ENCODE measurements at places on chromosomes 1 and 21.
A peak's percentile ranks its signal among the peaks of the same experiment; 100 is the strongest.

DNA sequence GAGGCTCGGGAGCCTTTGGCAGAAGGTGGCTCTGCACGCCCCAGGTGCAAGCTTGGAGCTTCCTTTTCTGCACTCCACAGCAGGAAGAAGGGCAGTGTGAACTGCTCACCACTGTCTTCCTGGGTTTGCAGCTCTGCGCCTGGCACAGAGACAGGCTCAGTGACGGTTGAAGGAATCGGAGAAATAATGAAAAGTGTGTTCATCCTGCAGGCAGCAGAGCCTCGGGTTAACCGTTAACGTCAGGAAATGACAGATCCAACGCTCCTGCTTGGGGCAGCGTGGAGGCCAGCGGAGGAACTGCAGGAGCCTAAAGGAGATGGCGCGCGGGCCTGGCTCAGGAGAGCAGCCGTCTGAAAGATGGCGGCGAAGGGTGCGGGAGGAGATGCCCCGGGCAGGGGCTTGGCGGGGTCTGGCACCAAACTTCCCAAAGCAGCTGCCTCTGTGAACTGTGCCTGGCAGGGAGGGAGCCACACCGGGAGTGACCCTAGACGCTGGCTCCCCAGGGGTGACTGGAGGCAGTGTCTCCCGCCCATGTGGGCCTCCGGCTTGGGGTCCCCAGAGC is 10.9 kb upstream of the SAMD11 start:
- DNase-seq, result peak; percentile 19

GRCh38 chr1:245971711-245972085 is 535.4 kb downstream of the SMYD3 start:
- no peak for DNase-seq

DNA sequence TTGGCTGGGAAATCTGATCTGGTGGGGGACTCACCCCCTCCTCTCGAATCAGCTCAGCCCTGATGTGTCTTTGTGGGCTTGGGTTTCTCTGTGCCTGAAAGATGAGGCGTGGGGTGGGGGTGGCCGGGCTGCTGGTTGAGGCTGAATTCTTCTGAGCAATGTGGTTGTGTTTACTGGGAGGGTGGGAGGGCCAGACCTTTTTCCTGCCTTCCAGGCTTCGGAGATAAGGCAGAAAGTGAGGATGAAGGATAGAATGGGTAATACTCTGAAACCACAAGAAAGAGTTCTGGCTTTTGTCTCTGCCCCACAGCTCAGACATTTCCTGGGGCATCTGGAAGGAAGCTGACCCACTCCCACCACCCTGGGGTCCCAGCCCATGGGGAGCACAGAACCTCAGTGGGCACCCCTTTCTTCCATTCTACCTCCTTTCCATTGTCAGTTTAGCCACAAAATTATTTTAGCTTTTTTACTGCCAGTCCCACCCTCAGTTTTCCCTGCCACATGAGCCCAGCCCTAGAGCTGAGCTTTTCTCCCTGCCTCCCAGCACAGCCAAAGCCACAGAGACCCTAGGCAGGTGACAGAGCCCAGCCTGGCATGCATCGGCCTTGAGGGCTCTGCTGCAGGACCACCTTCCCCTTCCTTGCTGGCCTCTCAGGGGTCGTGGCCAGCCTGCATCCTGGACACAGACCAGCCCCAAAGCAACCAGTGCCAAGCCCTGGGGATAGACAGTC is 11.2 kb downstream of the ALX3 start:
- DNase-seq, result no peak

DNA sequence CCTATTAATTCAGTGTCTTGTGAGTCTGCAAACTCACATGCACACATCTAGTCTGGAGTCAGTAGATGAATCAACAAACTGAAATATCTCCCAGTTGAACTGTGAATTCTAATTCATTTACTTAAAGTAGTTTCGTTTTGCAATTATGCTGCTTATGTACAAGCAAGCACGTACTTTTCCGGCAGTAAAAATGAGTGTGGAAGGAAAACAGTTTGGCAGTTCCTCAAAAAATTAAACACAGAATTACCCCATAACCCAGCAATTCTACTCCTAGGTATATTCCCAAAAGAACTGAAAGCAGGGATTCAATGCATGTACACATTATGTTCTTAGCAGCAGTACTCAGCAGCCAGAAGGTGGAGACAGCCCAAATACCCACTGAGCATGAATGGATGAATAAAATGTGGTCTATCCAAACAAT is 49.3 kb downstream of the GNB1 start:
- DNase-seq, result no peak

DNA sequence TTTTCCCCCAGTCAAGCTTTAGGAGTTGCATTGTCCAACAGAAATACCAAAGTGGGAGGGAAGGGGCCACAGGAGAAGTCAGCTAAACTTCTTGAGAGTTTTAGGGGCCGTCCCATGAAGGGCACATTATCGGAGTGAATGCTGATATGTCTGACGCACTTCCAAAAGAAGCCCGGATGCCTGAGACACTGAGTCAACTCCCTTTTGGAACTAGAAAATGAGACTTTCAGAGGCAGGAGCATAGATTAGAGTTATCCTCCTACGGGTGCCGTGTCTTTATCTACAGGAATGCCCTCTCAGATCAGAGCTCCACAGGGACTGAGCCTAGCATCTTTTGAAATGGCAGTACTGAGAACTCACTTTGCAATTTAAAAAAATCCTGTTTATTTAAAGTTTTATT is 13.1 kb downstream of the ACTN2 start:
- DNase-seq, result no peak

GRCh38 chr1:219113261-219113660 is 60.4 kb upstream of the LYPLAL1 start:
- no peak for DNase-seq

DNA sequence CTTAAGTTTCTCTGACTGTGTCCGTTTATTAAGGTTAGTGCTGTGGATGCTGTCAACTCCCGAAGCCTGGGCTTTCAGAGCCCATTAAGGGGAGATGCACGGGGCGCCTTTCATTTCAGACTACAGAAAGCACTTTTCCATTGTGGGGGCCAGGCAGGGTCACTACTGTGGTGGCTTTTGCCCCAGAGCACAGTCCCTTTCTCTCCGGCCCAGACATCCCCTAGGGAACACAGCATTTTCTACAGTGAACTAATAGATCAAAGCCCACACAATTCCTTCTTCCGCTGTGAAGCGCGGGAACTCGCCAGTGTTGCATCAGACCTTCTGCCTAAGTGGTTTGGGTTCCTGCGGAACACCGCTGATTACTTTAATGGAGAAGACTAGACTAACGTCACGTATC is 26.8 kb upstream of the MAP1LC3C start:
- no peak for DNase-seq

GRCh38 chr1:25341746-25342145 is 3.6 kb downstream of the TMEM50A start:
- DNase-seq, result no peak

DNA sequence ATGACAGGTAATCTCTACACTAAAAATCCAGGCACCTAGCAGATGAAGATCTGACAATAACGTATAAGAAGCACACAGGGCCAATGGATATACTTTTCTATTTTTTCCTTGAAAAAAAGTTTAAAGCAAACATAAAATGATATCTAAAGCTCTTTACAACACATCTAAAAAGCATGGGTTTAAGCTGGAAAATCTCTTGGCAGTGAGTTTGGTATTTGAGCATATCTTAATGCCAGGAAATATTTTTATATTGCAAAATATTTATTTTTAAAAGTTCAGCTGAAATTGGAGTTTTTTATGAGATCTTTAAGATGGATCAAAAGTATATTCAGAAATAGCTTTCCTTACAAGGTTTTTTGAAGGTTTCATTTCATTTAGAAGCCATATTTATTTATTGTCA is 40.5 kb downstream of the SLC5A9 start:
- DNase-seq, result no peak

DNA sequence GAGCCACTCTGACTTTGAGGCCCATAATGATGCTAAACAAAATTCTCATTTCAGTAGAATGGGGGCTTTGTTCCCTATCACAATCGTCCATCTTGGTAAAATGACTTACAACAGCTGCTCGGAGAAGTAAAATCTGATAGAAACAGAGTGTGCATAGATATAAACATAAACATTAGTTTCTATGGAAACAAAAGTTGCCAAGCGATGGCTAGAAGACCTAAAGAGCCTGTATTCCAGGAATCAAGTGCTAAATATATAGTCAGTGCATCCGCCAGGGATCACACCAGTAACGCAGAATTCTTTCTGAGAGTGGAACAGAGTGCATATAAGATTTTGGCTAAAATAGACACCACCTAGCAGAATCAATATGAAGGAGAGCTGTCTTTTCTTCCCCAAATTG is 91.2 kb upstream of the KAZN start:
- DNase-seq, result no peak

DNA sequence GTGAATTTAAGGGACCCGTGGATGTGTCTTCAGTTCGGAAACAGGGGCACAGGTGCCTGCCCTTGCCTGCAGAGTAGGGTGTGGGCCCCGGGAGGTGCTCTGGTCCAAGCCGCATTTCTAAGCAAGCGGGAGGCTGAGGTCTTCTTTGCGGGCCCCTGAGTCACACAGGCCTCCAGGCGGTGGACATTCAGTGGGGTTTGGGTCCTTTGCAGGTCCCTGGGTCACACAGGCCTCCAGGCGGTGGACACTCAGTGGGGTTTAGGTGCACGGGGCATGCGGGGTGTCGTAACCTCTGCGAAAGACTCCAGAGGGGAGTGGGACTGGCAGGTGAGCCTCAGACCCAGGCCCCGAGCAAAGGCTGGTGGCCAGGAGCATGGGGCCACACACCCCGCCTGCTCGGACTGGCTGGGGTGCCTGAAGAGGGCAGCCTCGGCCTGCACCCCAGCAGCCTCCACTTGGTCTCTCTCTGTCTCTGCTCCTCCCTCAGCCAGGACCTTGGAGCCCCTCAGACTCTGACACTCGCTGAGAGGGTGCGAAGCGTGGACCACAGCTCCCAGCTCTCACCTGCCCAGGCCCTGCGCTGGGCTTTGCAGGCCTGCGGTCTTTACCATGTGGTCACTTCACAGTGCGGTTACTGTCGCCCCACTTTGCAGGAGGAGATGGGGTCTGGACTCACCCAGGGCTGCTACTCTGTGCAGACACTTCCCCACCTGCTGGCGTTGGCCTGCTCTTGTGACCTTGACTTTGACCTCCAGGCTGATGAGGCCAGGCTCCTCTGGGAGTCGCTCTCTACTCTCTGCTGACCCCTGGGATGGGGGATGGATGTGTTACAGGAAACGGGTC is 6.0 kb upstream of the AGPAT3 start:
- no peak for DNase-seq

GRCh38 chr1:63466181-63466580 is 56.8 kb downstream of the ITGB3BP start:
- no peak for DNase-seq

- no peak for DNase-seq
Measured at GRCh38 chr1:197320991-197321531, 53.0 kb downstream of the CRB1 start.

GRCh38 chr1:184298440-184299405 is 88.1 kb upstream of the C1orf21 start:
- peak; percentile 72 for DNase-seq

DNA sequence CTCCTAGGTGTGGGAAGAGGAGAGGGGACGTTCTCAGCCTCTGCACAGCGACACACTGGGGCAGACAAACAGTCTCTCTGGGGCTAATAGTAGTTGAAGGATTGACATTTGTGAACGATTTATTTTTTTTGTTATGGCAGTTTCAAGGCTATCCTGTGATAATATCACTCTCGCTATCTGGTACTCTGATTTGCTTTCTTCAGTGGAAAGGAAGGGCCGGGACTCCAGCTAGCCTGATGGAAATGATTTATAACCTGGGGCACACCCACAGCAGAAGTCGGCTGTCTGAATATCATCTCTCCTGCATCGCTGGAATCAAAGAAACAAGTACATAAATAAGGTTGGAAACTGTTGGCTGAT is 122.7 kb downstream of the KCNN3 start:
- DNase-seq, result no peak

- DNase-seq, result no peak
Measured at GRCh38 chr1:69551476-69552324, 16.0 kb upstream of the LRRC7 start.

DNA sequence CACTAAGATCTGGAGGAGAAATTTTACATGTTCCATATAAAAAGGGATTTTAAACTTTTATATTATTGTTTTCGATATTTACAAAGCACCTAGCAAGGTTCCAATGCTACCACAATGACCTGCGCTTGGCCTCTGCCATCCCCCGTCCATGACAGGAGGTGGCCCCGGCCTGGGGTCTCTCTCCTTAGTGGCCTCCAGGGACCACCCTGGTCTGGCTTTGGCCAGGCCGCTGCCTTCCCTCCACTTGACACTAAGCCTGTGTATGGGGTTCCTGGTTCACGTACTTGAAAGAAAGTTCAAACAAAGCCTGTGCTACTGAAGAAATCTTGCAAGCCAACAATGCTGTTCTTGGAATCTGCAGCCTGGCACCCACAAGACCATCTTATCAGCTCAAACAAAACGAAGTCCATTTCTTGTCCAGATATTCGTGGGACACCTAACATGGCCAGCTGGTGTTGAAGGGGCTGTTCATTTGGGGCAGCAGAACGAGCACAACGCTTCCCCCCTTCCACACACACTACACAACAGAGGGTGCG is 12.8 kb downstream of the PRDM15 start:
- no peak for DNase-seq

GRCh38 chr1:101055623-101056022 is 30.0 kb upstream of the DPH5 start:
- no peak for DNase-seq

DNA sequence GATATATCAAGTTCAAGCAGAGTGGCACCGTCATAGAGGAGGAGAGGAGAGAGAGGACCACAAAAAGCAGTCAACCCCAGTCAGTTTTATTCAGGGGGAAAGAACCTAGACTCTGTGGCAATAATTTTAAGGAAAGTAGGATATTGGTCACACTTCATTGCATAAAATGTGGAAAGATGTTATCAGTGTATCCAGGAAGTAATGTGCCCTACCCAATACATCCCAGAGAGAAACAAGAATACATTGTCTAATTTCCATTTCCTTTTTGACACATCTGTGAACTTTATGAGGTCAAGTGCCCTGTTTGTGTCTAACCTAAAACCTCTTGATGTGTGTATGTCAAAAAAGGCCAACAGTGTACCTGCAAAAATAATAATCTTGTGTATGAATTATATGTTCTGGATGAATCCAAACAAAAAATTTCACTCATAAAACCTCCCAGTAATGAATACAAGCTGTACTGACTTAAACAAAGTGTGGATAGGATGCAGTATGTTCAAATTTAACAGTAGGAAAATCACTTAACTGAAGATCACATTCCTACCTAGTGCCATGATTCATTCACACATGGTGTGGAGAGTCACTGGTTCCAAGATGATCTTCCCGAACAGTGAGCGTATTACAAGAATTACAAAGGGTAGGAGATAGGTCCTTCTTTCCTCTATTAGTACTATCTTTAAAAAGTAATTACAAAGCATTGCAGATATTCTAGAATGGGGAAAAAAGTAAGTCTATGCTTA is 712.1 kb upstream of the CXADR start:
- DNase-seq, result no peak

GRCh38 chr1:17561247-17561548 is 21.7 kb downstream of the ARHGEF10L start:
- peak; percentile 45 for DNase-seq

DNA sequence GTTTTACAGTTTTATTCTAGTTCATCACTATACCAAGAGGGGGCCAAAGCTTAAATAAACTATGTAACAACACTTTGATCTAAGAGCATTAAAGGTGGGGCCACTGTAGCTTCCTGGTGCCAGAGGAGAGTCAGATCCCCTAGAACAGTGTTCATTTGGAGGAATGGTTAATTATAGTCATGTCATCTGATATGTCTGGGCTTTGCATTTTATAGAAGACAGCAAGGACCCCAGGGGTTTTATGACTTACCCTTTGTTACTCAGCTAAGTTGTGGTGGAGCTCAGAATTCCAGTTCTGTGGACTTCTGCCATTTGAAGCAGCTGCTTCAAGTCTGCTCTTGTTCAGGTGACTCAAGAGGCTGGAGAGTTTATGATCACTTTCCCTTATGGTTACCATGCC is 16.7 kb downstream of the KDM4A start:
- no peak for DNase-seq
